ENCODE measurements at places on chromosomes 5 and 9. TPM values are rescaled to one million over a fixed set of nuclear protein-coding genes. Genes with fewer than 3 reads are reported as not detected.

Gene PSAT1
- total RNA-seq, result 166 TPM

Gene LCN6
- total RNA-seq, result not detected

Gene GLIPR2
- 21.5 TPM for total RNA-seq

Gene SCGB3A2
- not detected for total RNA-seq

Gene EFCAB9
- total RNA-seq, result 0.37 TPM

Gene IL3
- total RNA-seq, result not detected

Gene ST8SIA4
- total RNA-seq, result 5.9 TPM

Data from neural crest cell (in vitro differentiated cells).